CD4-positive, alpha-beta T cell treated with Interleukin-15 for 1 hour (primary cell): ENCODE measurements at places on chromosomes 5 and 9.

DNA sequence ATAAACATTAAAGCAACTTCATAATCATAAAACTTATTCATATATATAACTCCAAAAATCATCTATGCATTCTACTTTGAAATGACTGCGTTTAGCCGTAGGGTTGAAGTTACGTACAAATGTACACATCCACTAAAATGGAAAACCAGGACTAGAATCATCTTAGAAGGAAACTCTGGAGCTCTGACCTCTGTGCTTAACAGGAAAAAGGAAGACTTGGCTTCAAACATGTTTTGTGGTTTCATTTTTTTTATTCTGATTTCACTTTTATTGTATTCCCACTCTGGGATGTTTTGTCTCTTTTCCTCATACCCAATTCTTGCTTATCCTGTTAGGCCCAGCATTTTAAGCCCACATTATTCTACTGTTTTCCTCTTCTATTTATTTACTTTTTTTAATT, 44.9 kb downstream of the GRAMD2B start:
- no peak for DNase-seq

- no peak for DNase-seq
These were observed 462.9 kb downstream of the BNC2 start for GRCh38 chr9:16407617-16408016.

DNA sequence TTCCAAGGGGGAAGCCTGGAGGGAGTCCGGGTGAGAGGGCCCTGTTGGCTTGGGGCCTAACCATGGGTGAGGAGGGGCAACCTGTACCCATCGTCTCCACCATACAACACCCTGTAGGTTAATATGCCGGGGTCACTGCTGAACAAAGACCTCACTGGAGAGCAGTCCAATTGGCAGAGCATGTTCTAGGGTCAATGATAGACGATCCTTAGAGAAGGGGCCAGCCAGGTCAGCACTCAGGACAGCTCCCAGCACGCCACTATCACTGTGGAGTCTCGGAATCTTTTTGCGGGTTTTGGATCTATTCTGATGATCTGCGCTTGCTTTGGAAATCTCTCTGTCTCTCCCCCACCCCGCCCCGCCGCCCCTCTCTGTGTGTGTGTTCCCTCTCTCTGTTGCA, 218.4 kb upstream of the MVB12B start:
- DNase-seq, result no peak

DNA sequence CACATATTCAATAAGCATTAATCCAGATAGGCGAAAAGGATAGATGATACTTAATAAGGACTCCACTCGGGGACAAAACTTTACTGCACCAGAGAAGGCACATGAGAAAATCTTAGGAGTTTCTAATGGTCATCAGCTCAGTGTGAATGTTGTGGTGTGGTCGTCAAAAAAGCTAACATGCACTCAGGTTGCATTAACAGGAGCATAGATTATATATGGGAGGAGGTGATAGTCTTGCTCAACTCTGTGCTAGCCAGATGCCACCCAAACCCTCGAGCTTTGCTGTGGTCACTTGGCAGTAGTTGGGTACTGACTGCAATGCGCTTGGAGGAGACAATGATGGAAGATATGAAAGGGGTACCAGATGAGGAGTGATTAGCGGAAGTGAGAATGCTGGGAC, 8.6 kb upstream of the COL27A1 start:
- no peak for DNase-seq

- no peak for DNase-seq
These were observed 52.1 kb downstream of the NSG2 start for GRCh38 chr5:174097486-174098185.
